ENCODE measurements at places on chromosomes 4 and X.

GRCh38 chr4:174278467-174278866, 5.0 kb downstream of the FBXO8 start:
- DNase-seq, result no peak

- DNase-seq, result peak; percentile 55
Observed at GRCh38 chr4:159240687-159241086, 137.8 kb downstream of the RAPGEF2 start.

GRCh38 chrX:74492720-74493201, 71.5 kb downstream of the SLC16A2 start:
- peak; percentile 3 for DNase-seq

DNA sequence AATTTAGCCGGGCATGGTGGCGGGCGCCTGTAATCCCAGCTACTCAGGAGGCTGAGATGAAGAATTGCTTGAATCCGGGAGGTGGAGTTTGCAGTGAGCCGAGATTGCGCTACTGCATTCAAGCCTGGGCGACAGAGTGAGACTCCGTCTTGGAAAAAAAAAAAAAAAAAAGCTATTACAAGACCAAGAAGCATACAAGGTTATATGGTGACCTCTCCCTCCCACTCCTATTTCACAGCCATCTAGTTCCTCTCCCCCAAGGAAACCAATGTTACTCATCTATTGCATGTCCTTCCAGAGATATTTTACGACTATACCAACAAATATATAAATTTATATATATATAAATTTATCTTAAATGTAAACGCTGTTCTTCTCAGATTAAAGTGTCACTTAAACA, 3.2 kb downstream of the SLC9A7 start:
- no peak for DNase-seq

- DNase-seq, result peak; percentile 99
Observed at GRCh38 chr4:76781698-76782595, 116.0 kb downstream of the SOWAHB start.

DNA sequence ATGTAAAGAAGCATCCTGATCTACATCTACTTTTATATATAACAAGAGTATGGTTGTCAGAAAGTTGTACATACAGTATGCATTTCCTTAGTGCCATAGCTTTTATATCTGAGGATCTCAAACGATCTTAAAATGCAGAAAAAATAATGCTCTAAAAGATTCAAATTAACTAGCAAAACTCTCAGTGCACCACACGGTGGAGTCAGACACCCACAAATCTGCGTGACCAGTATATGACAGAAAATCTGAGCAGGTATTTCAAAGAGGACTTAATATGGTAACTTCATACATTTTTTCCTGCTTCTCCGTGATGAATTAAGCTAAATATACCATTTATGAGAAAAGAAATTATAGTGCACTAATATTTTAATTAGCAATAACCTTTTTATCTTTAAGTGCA, 803.0 kb downstream of the DMD start:
- DNase-seq, result no peak

DNA sequence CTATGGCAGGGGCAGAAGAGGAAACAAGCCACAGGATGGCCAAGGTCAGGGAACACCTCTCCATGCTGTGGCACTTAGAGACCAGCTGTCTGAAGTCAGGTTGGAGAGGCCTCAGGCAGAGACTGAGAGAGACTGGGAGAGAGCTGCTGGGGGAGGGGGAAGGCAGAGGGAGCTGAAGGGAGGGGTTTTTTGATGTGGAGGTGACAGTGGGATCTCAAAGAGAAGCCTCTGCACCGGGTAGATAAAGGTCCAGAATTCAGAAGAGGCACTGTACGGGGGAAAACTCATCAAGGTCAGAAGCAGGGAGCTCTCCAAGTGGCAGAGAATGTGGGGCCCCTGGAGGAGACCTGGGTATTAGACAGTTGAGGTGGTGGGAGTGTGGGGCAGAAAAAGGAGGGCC, 41.6 kb upstream of the HMGB3 start:
- DNase-seq, result no peak

GRCh38 chrX:9797384-9798360, 11.4 kb downstream of the SHROOM2 start:
- DNase-seq, result no peak

DNA sequence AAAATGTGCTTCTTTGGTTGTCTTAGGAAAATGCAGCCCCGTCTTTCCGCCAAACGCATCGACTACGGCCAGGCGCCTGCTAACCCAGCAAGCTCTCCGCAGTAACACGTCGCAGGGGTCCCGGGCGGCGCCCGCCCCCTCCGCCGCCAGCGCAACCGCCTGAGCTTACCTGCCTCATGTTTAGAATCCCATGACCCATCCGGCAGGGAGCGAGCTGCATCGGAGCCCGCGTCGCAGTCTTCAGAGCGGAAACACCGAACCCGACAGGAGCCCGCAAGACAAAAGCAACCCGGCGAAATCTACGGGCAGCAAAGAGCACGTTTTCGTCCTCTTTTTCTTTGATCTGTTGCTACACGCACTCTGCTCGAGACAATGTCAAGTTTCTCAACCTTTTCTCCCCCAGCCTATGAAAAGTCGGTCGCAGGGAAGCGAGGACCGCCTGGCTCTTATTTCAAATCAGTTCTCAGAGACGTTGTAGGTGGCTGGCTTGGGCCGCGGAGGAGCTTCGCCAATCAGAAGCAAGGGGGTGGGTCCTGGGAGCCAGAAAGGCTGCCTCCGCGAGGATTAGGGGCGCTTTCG, at the start of gene MID1:
Gene MID1, minus strand, starts transcription at position 465 of the 579 bp plus-strand sequence. CDS start 53,038 bp downstream, outside the sequence.
- peak; percentile 80 for DNase-seq

DNA sequence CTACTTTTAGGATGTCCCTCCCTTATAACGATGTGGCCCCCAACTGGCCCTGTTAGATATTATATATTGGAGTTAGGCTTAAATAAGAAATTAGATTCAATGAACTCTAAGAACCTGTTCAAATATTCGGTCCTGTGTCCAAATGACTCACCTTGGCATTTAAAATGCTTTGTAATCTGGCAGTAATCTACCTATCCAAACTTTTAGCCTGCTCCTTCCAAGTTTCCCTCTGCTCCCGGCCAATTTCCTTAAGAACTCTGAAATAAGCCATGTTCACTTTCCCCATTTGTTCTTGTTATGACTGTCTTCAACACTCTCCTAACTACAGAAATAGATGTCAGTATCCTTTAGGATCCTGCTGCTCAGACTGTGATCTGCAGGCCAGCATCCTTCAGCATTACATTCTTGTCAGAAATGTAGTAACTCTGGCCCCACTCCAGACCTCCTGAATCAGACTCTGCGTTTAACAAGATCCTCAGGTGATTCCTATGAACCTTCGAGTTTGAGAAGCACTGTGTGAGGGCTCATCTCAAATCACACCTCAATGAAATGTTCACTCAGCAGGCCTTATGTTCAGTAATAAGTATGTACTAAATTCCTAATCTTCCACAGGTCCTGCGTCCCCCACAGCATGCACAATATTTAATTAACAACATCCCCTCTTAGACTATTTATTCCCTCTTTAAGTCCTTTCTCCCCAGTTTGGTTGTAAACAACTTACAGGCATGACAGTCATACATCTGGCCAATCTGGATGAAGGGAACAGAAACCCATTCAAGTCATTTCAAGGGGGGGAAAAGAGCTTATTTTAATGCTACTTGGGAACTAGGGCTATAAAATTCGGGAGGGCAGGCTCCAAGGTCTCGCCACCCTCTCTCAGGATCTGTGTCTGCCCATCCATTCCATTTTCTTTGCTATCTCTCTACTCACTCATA, 3.0 kb downstream of the ATP8A1 start:
- no peak for DNase-seq
